ENCODE measurements at places on chromosomes 5 and 9.

DNA sequence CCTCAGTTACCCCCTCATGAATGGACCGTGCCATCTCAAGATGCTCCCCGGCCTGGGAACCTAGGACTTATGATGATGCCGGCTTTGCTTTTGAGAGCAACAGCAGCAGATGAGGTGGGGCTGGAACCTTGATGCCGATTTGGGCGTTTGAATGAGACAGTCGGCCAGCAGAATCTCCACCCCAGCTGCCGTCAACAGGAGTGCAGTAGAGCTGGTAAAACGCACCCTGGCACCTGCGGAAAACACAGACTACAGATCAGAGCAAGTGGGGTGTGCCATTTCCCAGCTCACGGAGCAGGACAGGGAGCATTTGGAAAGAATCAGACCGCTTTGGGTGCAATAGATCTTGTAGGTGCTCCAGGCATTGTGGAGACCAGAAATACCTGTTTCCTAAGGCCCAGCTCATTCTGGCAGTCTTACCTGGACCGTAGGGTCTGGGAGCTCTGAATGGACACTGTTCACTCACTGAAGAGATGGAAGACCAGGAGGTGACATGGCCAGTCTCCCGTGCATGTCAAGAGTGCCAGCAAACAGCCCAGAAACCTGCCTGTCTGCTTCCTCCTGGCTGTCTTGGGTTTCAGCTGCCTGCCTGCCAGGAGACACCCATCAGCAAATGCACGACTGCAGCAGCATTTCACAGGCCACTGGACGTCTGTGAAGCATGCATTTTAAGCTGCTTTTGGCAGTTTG is 317.7 kb upstream of the IRX4 start:
- no peak for DNase-seq

DNA sequence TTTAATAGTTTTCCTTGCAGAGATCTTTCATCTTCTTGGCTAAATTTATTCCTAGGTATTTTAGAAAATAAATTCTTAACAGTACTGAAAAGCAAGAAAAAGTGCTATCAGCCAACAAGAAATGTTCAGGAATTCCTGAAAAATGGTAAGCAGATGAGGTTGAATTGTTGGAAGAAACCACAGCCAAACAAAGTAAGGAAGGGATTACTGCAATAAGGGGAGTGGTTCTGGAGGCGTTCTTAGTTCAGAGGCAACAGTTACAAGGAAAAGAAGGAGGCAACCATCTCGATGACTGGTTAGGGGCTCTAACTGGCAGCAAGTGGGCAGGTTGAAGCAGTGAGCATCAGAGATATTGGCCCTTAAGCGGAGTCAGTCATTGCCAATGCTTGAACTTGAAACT is 12.8 kb upstream of the OR13J1 start:
- no peak for DNase-seq

DNA sequence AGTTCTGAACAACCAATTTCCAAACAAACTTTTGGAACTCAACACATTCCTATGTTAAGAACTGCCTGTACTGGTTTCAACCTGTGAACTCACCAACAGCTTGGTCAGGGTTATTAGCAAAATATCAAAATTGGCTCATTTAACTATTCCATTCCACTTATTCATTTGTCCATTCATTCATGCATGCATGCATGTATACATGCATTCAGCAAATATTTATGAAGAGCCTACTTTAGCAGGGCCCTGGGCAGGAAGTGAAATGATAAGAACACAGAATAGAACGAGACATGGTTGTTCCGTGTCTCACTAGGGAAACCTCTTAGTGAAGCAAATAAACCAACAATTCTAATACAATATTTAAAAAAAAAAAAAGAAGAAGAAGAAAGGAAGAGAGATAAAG is 107.4 kb downstream of the GLIS3 start:
- no peak for DNase-seq

DNA sequence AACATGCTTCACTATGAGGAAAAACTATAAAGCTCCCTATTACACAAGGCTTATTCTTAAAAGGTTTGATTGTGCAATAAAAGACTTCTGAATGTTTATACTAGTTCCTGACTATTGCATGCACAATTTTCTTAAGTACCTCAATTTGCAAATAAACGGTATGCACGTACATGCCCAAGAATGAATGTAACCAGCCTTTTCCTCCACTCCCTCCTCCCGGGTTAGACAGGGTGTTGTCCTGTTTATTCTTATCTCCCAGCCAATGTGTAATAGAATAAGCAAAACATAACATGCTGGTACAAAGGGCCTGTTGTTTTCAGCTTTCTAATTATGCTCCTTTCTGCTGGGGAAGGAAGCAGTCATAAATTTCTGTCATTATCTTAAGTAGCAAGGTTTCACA is 79.1 kb downstream of the AOPEP start:
- peak; percentile 20 for DNase-seq

DNA sequence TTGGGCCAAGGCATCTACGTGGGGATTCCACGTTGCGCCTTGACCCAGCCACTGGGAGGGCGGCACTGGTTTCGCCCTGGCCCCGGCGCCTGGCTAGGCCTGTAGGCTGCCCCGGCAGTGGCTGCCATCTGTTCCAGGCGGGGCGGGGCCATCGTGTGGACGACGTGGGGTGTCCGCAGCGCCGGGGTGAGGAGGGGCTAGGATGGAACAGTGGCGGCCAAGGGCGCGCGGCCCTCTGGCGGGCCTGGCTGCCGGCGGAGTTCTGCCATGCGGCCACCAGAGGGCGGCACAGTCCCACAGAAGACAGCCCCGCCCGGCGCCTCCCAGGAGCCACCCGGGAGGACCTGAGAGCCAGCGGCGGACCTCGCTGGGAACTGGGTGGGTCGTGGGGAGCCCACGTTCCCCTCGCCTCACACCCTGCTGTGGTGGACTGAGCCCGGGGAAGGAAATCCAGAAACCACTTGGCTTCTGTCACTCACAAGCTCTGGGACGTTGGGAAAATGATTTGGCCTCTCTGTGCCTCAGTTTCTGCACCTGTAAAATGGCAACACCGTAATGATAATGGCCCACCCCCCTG is 22.6 kb upstream of the RAPGEF1 start:
- DNase-seq: peak; percentile 68

DNA sequence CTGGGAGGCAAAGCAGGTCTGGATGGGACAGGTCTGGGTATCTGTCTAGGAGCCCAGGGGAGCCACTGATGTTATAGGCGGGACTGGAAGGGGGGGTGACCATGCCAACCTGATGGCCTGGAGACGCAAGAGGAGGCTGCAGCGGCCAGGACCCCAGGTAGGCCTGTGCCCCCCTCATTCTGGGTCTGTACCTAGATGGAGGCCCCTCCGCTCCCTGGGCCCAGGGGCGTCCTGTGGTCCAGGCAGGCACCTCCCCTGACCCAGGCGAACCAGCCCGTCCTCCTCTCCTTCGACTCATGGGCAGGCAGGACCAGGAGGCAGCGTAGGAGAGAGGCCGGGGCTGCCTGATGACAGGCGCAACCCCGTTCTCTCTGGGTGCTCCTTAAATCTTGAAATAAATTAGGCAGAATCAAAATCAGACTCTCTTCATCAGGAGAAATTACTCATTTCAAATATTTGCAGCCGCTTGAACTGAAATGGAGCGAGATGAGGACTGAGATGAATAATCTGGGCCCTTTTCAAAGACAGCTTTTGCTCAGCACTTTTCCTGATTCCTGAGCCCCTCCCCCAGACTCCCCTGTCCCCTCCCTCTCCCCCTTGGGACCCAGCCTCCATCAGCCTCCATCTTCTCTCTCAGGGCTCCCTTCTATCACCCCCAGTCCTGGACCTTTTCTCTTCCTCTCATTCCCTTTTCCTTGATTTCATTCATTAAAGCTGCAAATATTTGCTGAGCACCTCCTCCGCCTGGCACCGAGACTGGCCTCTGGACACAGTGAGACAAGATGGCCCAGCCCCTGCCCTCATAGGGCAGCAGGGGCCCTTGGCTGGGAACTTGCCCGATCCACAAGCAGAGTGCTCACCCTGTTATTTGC is 46.8 kb upstream of the IER5L start:
- no peak for DNase-seq

DNA sequence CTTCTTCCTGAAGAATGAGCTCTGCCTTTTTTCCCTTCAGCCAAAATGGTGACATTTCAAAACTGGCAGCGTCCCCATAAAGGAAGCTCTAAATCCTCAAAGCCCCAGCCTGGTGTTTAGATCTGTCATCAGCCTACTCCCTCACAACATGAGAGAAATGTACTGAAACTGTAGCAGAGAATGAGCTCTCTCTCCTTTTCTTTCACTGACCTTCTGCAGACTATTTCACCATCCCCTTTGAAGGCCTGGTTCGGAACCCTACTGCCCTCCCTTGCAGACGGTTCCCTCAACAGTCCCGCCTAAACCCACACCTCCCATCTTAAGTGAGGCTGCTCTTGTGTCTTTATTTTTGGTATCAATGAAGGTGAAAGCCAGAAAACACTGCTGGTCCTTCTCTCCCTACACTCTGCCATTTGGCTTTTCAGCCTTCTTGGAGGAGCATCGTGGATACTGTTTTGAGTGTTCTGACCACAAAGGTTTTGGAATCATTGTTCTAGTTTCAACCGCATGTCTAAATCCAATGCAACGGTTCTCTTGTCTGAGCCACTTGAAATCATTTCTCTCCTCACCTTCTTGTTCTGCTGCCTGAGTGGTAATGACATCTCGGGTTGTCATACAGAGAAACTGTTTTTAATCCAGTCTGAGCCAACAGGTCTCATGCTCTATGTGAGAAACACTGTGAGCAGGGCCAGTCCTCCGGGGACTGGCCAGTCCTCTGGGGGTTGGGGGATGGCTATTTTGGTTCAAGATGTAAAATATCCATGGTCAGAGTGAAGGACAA is 39.0 kb downstream of the ITK start:
- DNase-seq: no peak

DNA sequence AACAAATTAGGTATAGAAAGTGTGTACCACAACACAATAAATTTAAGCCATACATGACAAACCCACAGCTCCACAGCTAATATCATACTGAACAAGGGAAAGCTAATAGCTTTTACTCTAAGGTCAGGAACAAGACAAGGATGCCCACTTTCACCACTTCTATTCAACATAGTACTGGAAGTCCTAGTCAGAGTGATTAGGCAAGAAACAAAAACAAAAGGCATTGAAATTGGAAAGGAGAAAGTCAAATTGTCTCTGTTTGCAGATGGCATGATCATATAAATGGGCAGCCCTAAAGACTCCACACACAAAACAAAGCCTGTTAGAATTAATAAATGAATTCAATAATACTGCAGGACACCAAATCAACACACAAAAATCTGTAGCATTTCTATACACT is 548.8 kb downstream of the CTNND2 start:
- no peak for DNase-seq

DNA sequence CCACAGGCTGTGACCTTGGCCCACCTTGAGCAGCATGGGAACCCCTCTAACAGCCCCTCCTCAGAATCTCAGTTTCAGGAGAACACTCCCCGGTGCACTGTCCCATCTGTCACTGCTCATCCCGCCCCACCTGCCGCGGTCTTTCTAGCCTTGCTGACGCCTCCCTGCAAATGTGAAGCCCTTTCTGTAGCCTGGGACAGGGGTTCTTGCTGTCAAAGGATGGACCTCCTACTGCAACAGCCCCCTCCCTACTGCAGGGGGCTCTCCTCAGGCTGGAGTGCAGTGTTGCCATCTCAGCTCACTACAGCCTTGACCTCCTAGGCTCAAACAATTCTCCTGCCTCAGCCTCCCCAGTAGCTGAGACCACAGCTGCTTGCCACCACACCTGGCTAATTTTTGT is 20.0 kb downstream of the OR2V1 start:
- DNase-seq: no peak

DNA sequence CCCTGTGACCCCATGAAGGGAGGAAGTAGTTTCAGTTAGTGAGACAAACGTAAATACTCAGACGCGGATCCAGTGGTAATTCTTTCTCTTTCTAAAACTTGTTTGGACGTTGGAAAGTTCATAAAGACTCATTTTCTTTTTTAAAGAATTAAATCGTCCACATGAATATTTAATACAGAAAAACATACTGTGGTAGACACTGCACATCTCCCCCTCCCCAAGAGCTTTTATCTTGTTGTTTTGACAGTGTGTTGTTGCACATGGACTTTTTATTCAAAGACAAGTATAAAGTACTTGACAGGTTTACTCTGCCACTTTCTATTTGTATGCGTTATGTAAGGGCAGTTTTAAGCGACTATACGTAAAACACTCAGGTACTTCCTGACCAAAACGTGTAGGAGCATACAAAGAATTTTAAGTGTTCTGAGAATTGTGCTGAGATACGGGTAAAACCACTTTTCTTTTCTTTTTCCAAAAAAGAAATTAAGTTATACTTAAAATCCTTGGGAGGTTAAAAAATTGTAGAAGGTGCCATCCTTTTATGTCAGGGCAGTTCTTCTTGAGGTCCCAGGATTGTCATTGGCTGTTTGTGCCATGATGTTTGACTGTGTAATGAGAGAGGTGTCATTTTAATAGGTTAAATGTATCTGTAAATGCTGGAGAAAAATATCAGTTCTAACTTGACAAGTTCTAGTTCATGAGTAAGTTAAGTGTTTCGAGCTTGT is 1.3 kb downstream of the NIPBL start:
- DNase-seq: peak; percentile 82

DNA sequence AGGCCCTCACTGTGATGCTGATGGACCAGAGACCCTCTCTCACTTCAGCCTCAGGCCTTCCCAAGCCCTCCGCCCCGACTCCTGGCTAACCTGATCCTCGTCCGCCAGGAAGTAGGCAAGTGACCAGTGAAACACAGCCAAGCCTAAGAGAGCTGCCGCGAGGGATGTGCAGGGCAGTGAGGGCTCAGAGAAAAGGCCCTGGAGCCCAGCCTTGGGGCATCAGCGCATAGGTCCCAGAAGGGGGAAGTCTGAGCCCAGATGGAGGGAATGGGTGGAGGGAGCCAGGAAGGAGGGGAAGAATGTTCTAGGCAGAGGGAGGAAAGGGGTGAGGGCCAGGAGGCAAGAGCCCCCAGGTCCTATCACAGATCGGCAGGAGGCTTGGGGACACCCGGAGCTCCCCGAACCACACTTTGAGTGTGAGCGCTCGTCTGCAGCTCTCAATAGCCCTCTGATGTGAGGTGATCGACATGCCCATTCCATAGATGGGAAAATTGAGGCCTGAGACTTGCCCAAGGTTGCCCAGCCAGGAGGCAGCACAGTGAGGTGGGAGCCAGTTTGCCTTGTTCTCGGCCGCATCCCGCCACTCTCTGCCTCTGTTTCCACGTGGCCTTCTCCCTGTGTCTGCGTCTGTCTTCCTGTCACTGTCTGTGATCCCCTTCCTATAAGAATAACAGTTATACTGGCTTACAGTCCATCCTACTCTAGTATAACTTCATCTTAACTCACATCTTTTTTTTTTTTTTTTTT is 20.2 kb downstream of the PLPP7 start:
- no peak for DNase-seq

GRCh38 chr5:150340614-150341255 is 16.8 kb upstream of the TCOF1 start:
- DNase-seq: no peak

- DNase-seq: peak; percentile 31
Measured at GRCh38 chr9:93709600-93710369, 133.4 kb downstream of the PHF2 start.

- DNase-seq: no peak
Measured at GRCh38 chr5:133406977-133407632, 205.2 kb downstream of the FSTL4 start.
